Natural killer cell treated with Interleukin-12 subunit alpha and Interleukin-12 subunit beta and Interleukin-15 and Interleukin-18, amount 100 ng/mL, for 72 hours (primary cell): ENCODE measurements at places on chromosomes 16 and 17. TPM values are rescaled to one million over a fixed set of nuclear protein-coding genes. Genes with fewer than 3 reads are reported as not detected.

DNA sequence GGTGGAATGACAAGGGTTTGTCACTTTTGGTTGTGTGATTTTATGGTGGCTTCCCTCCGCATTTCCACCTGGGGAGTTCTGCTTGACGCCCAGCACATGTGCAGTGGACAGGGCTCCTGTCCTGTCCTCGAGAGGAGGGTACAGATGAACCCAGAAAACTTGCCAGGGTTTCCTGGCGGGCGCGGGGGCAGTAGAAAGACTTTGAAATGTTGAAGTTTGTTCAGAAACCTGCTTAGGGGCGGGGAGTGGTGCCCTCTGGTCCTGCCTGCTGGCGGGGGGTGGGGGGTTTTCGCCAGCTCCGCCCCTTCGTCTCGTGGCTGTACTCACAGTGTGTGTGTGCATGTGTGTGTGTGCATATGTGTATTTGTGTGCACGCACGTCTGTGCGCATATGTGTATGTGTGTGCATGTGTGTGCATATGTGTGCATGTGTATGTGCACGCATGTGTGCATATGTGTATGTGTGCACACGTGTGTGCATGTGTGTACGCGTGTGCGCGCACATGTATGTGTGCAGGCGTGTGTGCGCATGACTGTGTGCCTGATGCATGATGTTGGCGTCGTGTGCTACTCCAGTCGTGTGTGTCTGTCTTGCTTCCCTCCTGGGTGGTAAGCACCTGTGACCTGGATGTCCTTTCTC, 6.8 kb downstream of the FN3KRP start:
- H3K27ac ChIP-seq = no peak overlapping the region
- peaks cover 5% of the 10 kb centered on the region for H3K36me3 ChIP-seq
- peaks cover 5% of the 10 kb centered on the region for H3K4me1 ChIP-seq
- no peak overlapping the region for H3K4me3 ChIP-seq

DNA sequence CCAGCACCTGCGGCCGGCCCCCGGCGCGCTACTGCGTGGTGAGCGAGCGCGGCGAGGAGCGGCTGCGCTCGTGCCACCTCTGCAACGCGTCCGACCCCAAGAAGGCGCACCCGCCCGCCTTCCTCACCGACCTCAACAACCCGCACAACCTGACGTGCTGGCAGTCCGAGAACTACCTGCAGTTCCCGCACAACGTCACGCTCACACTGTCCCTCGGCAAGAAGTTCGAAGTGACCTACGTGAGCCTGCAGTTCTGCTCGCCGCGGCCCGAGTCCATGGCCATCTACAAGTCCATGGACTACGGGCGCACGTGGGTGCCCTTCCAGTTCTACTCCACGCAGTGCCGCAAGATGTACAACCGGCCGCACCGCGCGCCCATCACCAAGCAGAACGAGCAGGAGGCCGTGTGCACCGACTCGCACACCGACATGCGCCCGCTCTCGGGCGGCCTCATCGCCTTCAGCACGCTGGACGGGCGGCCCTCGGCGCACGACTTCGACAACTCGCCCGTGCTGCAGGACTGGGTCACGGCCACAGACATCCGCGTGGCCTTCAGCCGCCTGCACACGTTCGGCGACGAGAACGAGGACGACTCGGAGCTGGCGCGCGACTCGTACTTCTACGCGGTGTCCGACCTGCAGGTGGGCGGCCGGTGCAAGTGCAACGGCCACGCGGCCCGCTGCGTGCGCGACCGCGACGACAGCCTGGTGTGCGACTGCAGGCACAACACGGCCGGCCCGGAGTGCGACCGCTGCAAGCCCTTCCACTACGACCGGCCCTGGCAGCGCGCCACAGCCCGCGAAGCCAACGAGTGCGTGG, 1.5 kb downstream of the NTN1 start:
- no peaks in the 10 kb centered on the region for H3K36me3 ChIP-seq
- no peak for DNase-seq
- H3K4me3 ChIP-seq = peak overlapping the region; percentile 81
- peaks cover 66% of the 10 kb centered on the region for H3K27me3 ChIP-seq

DNA sequence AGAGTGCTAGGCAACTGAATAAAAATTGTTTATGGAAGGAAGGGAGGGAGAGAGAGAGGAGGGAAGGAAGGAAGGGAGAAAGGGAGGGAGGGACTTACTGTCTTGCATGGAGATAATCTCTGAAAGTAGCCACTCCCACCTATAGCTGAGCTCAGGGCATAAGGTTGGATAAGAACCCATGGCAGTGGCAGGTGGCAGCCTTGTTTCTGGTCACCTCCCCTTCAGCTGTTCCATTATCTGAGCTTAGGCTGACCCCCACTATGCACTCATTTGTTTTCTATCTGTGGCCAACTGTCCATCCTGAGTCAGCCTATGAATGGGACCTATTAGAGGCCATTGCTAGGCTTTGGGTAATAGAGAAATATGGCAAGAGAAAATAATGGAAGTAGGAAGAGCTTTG, 25.3 kb upstream of the MTMR4 start:
- no peak overlapping the region for H3K4me3 ChIP-seq
- H3K4me1 ChIP-seq = no peaks in the 10 kb centered on the region
- no peak overlapping the region for H3K27ac ChIP-seq
- DNase-seq = no peak
- peaks cover 8% of the 10 kb centered on the region for H3K27me3 ChIP-seq

GRCh38 chr17:73005360-73005759, 87.1 kb downstream of the SLC39A11 start:
- peaks cover 11% of the 10 kb centered on the region for H3K4me1 ChIP-seq
- no peaks in the 10 kb centered on the region for H3K27me3 ChIP-seq
- H3K36me3 ChIP-seq = no peaks in the 10 kb centered on the region
- no peak overlapping the region for H3K27ac ChIP-seq
- H3K4me3 ChIP-seq = no peak overlapping the region

DNA sequence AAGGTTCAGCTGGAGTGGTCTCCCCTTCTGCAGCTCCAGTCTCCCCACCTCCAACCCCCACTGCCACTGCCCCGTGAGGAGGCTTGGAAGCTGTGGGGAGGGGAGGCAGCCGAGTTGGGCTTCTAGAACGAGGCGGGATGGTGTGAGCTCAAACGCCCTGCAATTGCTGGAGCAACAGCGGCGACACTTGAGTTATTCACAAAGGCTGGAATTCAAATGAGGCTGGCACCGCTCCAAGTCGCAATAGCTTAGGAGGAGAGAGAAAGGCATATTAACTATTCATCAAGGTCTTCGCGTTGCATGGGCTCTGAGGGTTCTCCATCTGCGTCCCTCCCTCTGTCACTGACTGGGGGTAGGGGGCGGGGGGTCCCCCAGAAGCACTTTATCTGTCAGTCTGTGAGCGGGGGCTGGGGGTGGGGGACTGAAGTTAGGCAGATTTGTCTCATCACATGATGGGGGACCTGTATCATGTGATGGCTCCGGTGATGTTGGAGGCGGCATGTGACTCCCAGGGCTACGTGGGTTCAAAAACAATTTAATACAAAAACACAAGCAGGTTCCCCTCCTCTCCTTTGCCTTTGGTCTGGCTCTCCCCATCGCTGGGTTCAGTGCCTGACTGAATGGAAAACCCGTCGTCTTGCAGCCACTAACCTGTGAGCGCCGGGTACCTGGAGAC, 70.5 kb downstream of the RBBP6 start:
- H3K27ac ChIP-seq = no peak overlapping the region
- H3K4me1 ChIP-seq = no peaks in the 10 kb centered on the region
- no peak overlapping the region for H3K4me3 ChIP-seq
- peaks cover 47% of the 10 kb centered on the region for H3K27me3 ChIP-seq
- no peak for DNase-seq

DNA sequence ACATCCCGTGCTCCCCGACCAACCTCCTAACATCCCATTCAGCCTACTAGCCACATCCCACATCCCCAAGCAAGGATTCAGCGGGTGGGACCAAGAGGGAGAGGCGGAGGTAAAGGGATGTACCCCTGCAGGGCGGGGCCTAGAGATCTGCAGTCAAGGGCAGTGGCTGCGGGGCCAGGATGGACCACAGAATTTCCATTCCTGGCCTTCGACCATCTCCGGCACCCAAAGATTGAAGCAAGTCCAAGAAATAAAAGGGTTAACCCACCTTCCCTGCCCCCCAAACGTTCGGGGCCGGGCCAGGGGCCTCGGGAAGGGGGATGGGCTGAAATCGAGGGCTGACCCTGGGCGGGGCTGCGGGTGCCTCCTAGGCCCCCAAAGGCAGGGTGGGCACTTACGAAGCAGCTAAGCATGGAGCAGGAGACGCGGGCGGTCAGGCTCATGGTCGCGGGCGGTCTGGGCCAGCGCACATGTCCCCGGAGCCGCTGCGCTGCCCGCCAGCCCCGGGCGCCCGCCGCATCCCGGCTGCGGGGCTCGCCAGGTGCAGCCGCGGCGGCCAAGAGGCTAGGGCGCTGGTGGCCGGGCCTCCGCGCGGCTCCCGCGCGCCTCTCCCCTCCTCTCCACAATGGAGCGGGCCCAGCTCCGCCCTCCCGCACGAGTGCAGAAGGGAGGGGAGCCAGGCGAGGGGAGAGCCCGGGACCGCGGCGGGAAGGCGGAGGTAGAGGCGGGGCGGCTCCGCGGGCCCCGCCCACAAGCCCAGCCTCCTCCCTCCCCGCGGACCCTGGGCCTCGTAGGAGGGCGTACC, at the start of gene MTMR4:
Gene MTMR4 (minus strand): TSS at position 674 of the 805 bp plus-strand sequence. CDS start 231 bp downstream, at position 443.
- peaks cover 51% of the 10 kb centered on the region for H3K4me1 ChIP-seq
- H3K36me3 ChIP-seq = peaks cover 24% of the 10 kb centered on the region
- no peaks in the 10 kb centered on the region for H3K27me3 ChIP-seq
- H3K4me3 ChIP-seq = peak within 1 kb of the TSS; percentile 97
- H3K27ac ChIP-seq = peak within 1 kb of the TSS; percentile 95

- peaks cover 13% of the 10 kb centered on the region for H3K4me1 ChIP-seq
- H3K4me3 ChIP-seq = no peak overlapping the region
Measured at GRCh38 chr16:54281535-54282201, 4.9 kb downstream of the IRX3 start.

GRCh38 chr17:32497431-32498205, 10.8 kb downstream of the CDK5R1 start:
- H3K27ac ChIP-seq = peak overlapping the region; percentile 69
- no peaks in the 10 kb centered on the region for H3K27me3 ChIP-seq
- DNase-seq = no peak
- peaks cover 18% of the 10 kb centered on the region for H3K4me1 ChIP-seq
- H3K36me3 ChIP-seq = no peaks in the 10 kb centered on the region

- no peaks in the 10 kb centered on the region for H3K27me3 ChIP-seq
- no peaks in the 10 kb centered on the region for H3K4me1 ChIP-seq
Measured at GRCh38 chr17:11130367-11130766, 110.6 kb upstream of the SHISA6 start.

DNA sequence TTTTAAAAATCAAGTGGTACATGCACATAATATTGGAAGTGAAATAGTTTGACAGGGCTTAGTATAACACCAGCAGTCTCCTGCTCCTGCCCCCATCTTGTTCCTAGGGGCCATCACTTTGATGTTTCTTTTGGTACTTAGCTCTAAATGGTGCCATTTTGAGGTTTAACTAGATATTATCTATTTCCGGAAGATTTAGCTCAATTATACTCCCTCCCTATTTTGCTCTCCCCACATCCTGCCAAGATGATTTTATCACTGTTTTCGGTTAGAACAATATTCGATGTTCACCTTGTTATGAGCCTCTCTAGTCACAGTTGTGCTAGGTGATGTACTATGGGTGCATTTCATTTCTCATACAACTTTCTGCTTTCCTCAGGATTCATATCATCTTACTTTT, 20.0 kb upstream of the SLC35G3 start:
- peaks cover 11% of the 10 kb centered on the region for H3K36me3 ChIP-seq
- peak overlapping the region; percentile 83 for H3K4me3 ChIP-seq
- H3K4me1 ChIP-seq = peaks cover 68% of the 10 kb centered on the region
- DNase-seq = peak; percentile 62
- H3K27ac ChIP-seq = peak overlapping the region; percentile 88

NACA2 gene
- not detected for total RNA-seq

IL34 gene
- not detected for total RNA-seq

IRX6 gene
- total RNA-seq = not detected

ABCA3 gene
- total RNA-seq = 7.3 TPM

SBK1 gene
- 1.1 TPM for total RNA-seq

MAFG gene
- total RNA-seq = 26.7 TPM
